T-helper 17 cell (primary cell): ENCODE measurements at places on chromosomes 6 and 20. TPM values are rescaled to one million over a fixed set of nuclear protein-coding genes. Genes with fewer than 3 reads are reported as not detected.

DNA sequence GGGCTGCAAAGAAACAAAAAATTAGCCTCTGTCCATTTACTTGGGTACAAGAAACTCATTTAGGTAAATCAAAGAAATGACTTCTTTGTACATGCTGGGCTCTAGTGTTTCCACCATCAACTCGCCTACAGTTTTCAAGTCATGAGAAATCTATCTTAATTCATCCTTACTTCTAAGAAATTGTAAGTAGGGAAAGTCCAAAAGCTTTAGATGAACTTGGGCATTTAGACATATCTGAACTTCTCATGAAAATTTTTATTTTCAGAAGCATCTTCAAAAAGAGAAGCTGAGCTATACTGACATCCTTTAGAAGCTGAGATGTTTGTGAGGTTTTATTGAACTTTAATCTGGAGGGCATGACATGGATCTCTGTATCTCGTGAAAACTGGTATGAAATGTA is 117.3 kb downstream of the MYB start:
- DNase-seq: no peak

GRCh38 chr6:83815631-83816272 is 37.4 kb upstream of the RIPPLY2 start:
- DNase-seq: no peak

- DNase-seq: no peak
Observed at GRCh38 chr6:87944541-87944954, 103.1 kb upstream of the SPACA1 start.

- no peak for DNase-seq
Observed at GRCh38 chr20:17854307-17854903, 114.2 kb downstream of the SNX5 start.

The PPIL6 gene
- total RNA-seq: 1.6 TPM

The FAM83C gene
- total RNA-seq: not detected

DNA sequence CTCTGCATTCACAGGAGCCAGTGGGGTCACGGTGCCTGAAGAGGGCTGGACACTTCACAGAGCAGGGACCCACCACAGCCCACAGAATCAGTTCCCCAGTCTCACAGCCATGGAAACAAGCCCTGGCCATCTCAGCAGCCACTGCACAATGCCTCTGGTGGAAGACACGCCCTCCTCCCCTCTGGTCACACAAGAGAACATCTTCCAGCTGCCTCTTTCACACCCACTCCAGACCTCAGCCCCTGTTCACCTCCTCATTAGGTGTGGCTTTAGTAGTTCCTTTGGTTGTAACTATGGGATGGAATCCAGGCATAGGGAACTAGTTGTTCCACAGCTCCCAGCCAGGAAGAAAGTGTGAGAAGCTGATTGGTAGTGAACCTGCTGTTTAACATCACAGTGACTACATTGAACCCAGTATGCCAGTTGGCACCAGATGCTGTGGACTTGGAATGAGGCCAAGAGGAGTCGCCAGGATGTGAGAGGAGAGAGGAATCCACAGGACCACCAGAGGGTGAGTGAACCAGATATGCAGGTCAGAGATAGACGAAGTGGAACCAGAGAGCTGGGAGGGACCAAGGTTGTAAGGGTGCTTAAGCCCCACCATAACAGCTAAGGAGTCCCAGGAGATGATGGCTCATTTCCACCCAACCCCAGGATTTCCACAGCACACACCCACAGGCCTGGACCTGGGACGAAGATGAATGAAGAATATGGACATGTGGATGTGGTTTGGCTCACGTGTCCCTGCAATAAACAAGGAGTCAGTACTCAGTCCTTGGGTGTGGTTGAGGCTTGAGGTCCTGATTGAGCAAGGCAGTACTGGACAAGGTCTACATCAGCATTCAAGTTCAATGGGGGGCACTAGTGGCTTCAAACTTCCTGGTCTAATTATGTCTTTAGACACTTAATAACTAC is 8.8 kb upstream of the BTN3A3 start:
- no peak for DNase-seq

GRCh38 chr6:167442245-167442644 is 117.4 kb downstream of the TTLL2 start:
- DNase-seq: no peak

GRCh38 chr20:49507741-49508434 is 25.4 kb upstream of the KCNB1 start:
- no peak for DNase-seq

- no peak for DNase-seq
Observed at GRCh38 chr20:55135923-55136322, 660.5 kb downstream of the DOK5 start.
